ENCODE measurements at places on chromosomes 6 and 20.

- peak overlapping the region; percentile 80 for H3K4me3 ChIP-seq
- H3K36me3 ChIP-seq: no peaks in the 10 kb centered on the region
- peaks cover 16% of the 10 kb centered on the region for H3K27me3 ChIP-seq
- H3K27ac ChIP-seq: peak overlapping the region; percentile 81
- no peak for DNase-seq
Measured at GRCh38 chr6:90297115-90297866, 648 bp upstream of the BACH2 start.

DNA sequence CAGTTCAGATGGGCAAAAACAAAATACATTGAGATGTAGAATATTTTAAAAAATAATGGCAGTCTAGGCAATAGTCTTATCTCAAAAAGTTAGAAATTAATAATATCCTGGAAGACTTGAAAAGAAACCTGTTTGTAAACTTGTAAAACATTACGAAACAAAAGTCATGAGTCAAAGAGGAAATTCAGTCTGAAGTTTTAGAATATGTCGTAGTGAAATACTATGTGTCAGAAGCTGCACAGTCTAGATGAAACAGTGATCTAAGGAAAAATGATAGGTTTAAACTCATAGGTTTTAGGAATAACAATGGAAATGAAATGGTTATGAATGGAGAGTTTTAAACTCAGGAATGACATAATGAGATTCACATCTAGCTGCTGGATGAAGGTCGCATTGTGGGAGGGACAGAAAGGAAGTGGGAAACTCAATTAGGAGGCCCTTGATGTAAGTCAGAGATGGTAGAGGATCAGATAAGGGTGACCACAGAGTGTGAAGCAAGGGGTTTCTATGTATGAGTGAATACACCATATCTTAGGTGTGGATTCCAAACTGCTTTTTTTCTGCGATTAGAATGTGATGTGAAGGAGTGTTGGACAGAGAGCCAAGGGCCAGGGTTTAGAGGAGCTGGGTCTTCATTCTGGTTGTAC lies 2.8 kb downstream of the SNRPB2 start:
- no peak overlapping the region for H3K27ac ChIP-seq
- H3K27me3 ChIP-seq: peaks cover 14% of the 10 kb centered on the region
- DNase-seq: no peak
- H3K4me1 ChIP-seq: peaks cover 21% of the 10 kb centered on the region
- H3K36me3 ChIP-seq: peaks cover 43% of the 10 kb centered on the region

DNA sequence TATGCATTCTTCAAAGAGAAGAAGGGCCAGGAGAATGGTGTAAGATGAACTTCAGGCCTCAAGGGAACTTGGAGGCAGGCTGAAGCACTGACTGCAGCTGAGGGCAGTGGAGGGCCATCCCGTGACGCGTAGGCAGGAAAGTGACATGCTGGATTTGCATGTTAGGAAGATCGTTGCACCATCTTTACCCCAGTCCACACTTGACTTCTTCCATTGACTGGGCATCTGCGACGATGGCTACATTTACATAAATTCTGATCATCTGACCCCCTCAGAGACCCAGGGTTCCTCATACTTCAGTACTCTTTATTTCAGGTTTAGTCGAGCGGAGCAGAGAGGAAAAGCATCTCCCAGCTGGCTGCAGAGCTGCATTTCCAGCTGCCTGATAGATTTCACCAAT lies 180.2 kb downstream of the PTPRT start:
- H3K27me3 ChIP-seq: peaks cover 4% of the 10 kb centered on the region
- H3K4me1 ChIP-seq: no peaks in the 10 kb centered on the region
- H3K27ac ChIP-seq: no peak overlapping the region
- no peak overlapping the region for H3K4me3 ChIP-seq
- no peaks in the 10 kb centered on the region for H3K36me3 ChIP-seq

GRCh38 chr6:128282961-128283360 lies 237.4 kb downstream of the PTPRK start:
- peaks cover 23% of the 10 kb centered on the region for H3K36me3 ChIP-seq
- H3K27me3 ChIP-seq: no peaks in the 10 kb centered on the region
- peak overlapping the region; percentile 6 for H3K27ac ChIP-seq
- H3K4me3 ChIP-seq: peak overlapping the region; percentile 26

DNA sequence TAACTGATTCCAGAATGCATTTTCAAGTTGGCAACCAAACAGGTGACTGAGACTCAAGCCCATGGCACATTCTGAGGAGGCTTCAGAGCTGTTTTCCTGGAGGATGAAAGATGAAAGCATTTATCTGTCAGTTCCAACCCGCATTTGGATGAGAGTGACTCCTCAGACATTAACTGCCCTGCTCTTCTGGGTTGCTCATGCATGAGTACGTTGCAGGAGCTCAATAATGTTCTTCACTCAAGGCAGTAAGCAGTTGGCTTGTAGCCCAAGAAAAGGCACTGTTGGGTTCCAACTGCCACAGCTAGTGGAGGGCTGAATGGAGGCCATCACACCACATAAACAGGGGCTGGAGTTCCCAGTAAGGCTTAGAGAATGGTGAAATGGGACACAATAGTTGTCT lies 155.3 kb downstream of the FUT9 start:
- H3K36me3 ChIP-seq: no peaks in the 10 kb centered on the region
- no peak for DNase-seq
- no peak overlapping the region for H3K27ac ChIP-seq

DNA sequence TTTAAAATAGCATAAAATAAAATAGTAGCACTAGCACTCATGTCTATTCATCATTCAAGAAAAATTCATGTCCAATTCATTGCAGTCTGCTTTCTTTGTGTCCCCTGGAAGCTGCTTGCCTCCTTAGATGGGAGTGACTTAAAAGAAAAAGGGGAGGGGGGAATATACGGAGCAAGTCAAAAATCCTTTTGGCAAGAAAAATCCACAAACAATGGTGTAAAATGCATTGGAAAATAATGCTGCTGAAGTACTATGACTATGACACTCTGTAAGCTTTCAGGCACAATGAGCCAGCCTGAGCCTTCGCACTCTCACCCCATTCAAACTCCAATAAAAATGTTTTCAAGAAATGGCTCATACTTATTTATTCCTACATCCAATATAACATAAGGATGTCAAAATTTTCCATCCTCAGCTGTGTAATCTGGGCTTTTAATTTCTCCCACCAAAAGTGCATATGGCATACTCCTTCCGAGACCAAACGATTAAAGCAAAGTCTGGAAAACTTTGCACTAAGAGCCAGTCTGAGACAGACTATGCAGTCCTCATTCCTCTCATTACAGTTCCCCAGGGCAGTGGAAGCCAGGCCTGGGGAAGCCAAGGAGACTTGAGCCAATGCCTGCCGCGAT lies 790 bp downstream of the NEDD9 start:
- peaks cover 85% of the 10 kb centered on the region for H3K4me1 ChIP-seq
- H3K27me3 ChIP-seq: no peaks in the 10 kb centered on the region
- no peaks in the 10 kb centered on the region for H3K36me3 ChIP-seq
- peak overlapping the region; percentile 90 for H3K4me3 ChIP-seq
- H3K27ac ChIP-seq: peak overlapping the region; percentile 97

DNA sequence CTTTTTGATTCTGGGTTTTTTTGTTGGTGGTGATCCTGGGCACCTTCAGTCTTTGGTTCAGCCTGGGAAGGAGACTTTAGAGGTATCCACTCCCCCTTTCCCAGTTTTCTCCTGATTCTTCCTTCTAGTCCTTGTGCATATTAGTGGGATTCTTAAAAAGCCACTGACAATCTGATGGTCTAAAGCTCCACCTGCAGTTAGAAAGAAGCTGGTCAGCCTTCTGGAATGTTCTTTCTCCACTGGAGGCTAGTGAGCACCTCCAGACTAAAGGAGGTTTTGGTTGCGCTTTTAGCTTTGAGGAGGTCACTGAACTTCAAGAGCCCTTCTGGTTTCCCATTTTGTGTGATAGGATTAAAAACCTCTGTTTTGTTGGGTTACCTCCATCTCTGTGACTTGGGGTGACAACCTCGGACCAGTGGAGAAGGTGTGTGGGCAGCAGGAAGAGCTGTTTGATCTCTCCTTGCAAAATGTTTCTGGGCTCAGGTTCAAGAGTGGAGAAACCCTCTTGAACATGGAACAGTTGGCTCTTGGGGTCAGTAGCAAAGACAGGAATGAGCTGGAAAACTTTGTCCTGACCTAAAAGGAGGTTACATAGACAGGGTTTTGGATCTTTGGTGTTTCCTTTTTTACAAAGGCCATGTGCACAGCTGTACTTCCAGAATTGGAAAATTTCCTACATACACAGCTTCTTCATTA lies 29.0 kb downstream of the JARID2 start:
- peaks cover 25% of the 10 kb centered on the region for H3K36me3 ChIP-seq
- H3K27ac ChIP-seq: peak overlapping the region; percentile 76
- peaks cover 54% of the 10 kb centered on the region for H3K4me1 ChIP-seq
- H3K4me3 ChIP-seq: no peak overlapping the region

DNA sequence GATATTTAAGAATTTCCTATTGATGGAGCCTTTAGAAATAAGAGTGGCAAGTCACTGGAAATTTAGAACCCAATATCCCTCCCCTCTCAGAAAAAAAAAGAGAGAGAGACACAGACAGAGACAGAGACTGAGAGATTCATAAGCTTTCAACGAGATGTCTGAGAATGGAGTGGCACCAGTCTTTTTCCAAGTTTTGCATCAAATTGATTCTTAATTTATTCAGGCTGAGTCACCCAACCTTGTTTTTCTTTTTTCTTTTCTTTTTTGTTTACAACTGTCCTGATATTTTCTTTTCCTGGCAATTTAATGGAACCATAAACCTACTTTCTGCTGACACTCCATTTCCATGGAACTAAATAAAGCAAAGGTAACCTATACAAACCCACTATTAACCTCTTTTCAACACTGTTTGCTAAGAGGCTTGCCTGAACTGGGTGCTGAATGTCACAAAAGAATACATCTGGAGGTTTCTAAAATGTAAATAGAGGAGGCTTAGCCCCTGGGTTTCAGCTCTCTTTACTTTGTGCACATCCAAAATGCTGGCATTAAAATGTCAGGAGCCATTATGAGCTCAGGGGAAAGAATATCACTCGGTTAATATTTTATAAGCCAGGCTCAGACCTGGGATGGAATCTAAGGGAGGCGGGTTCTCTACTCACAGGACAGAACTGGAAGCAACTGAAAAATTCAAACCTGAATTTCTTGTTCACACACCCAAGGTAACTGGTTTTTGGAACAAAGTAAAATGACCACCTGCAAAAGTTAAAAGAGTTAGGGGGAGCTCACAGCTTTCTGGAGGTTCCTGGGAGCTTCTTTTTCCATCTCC lies 100.8 kb downstream of the BFSP1 start:
- H3K27me3 ChIP-seq: peaks cover 13% of the 10 kb centered on the region
- no peak overlapping the region for H3K4me3 ChIP-seq
- no peaks in the 10 kb centered on the region for H3K4me1 ChIP-seq
- H3K27ac ChIP-seq: no peak overlapping the region
- no peak for DNase-seq

GRCh38 chr20:22182148-22182547 lies 402.2 kb downstream of the FOXA2 start:
- DNase-seq: no peak
- no peaks in the 10 kb centered on the region for H3K4me1 ChIP-seq
- peaks cover 8% of the 10 kb centered on the region for H3K27me3 ChIP-seq
- H3K27ac ChIP-seq: no peak overlapping the region
- H3K4me3 ChIP-seq: no peak overlapping the region

GRCh38 chr20:10922506-10922905 lies 248.7 kb upstream of the JAG1 start:
- H3K36me3 ChIP-seq: no peaks in the 10 kb centered on the region
- H3K4me3 ChIP-seq: no peak overlapping the region
- no peaks in the 10 kb centered on the region for H3K27me3 ChIP-seq
- H3K27ac ChIP-seq: peak overlapping the region; percentile 73
- no peak for DNase-seq

DNA sequence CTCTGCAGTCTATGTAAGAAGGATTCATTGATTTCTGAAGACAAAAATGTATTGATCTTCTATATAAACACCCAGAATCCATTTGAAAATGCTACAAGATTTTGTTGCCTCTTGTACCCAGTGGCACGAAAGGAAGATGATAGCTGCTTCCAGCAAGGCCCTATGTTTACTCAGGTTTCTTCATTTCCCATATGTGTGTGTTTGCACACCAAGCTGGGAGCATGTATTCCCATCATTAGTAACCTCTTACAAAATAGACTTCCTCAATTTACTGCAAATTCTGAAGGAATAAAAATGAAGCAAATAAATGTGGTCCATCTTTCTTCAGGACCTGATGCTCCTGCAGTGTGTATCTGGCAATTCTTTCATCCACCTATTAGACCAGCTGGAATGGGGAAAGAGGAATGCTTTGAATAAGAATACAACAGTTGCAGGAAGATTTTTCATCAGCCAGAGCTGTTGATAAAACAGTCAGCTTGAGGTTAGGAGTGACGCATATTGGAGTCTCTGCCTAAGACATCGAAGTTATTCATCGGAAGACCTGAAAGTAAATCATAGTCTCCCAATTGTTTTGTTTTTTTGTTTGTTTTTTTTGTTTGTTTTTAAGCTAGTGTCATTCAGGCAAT lies 132.3 kb downstream of the PDE7B start:
- H3K27me3 ChIP-seq: peaks cover 6% of the 10 kb centered on the region
- H3K4me1 ChIP-seq: no peaks in the 10 kb centered on the region
- H3K36me3 ChIP-seq: no peaks in the 10 kb centered on the region
- H3K4me3 ChIP-seq: no peak overlapping the region
- H3K27ac ChIP-seq: no peak overlapping the region

DNA sequence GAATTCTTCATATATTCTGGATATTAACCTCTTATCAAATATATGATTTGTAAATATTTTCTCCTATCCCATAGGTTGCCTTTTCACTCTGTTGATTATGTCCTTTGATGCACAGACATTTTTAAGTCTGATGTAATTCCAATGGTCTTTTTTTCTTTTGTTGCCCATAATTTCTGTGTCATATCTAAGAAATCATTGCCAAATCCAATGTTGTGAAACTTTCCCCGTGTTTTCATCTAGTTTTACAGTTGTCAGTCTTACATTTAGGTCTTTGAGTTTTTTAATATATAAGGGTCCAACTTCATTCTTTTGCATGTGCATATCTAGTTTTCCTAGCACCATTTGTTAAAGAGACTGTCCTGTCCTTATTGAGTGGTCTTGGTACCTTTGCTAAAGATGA lies 111.5 kb downstream of the SESN1 start:
- H3K36me3 ChIP-seq: peaks cover 20% of the 10 kb centered on the region
- no peaks in the 10 kb centered on the region for H3K4me1 ChIP-seq
- no peak overlapping the region for H3K4me3 ChIP-seq
- DNase-seq: no peak
- H3K27me3 ChIP-seq: peaks cover 3% of the 10 kb centered on the region
- no peak overlapping the region for H3K27ac ChIP-seq

DNA sequence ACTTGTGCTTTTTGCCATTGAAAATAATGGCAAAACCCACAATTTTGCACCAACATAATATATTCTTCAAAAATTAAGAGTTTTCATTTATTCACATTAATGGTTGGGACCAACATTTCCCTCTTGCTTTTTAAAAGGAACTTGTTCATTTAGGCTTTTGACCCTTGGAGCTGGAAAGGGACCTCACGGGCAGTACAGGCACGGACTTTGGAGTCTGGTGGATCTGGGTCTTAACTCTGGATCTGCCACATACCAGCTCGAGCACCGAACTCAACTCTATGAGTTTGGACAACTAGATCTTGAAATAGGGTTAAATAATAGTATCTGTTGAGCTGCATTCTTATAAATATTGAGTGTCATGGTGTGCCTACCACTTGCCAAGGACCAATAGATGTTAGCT lies 37.2 kb downstream of the AFDN start:
- DNase-seq: no peak
- peak overlapping the region; percentile 22 for H3K27ac ChIP-seq
- H3K4me1 ChIP-seq: peaks cover 47% of the 10 kb centered on the region
- no peak overlapping the region for H3K4me3 ChIP-seq
- no peaks in the 10 kb centered on the region for H3K27me3 ChIP-seq
- peaks cover 43% of the 10 kb centered on the region for H3K36me3 ChIP-seq

Data from nephron progenitor cell (in vitro differentiated cells).